ENCODE measurements at places on chromosomes 3 and 15.

DNA sequence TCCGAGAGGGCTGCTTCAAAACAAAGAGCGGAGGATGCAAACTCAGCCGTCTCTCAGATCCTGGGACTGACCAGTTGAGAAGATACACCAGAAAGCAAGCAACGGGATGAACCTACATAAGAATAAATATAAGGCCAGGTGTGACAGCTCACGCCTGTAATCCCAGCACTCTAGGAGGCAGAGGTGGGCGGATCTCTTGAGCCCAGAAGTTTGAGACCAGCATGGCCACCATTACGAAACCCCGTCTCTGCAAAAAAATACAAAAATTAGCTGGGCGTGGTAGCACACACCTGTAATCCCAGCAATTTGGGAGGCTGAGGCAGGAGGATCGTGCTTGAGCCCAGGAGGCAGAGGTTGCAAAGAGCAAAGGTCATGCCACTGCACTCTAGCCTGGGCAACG lies 31.7 kb downstream of the RBPMS2 start:
- DNase-seq = no peak

GRCh38 chr3:32469151-32469874 lies 33.3 kb downstream of the CMTM6 start:
- no peak for DNase-seq

GRCh38 chr15:40906991-40907802 lies 12.9 kb downstream of the VPS18 start:
- no peak for DNase-seq

DNA sequence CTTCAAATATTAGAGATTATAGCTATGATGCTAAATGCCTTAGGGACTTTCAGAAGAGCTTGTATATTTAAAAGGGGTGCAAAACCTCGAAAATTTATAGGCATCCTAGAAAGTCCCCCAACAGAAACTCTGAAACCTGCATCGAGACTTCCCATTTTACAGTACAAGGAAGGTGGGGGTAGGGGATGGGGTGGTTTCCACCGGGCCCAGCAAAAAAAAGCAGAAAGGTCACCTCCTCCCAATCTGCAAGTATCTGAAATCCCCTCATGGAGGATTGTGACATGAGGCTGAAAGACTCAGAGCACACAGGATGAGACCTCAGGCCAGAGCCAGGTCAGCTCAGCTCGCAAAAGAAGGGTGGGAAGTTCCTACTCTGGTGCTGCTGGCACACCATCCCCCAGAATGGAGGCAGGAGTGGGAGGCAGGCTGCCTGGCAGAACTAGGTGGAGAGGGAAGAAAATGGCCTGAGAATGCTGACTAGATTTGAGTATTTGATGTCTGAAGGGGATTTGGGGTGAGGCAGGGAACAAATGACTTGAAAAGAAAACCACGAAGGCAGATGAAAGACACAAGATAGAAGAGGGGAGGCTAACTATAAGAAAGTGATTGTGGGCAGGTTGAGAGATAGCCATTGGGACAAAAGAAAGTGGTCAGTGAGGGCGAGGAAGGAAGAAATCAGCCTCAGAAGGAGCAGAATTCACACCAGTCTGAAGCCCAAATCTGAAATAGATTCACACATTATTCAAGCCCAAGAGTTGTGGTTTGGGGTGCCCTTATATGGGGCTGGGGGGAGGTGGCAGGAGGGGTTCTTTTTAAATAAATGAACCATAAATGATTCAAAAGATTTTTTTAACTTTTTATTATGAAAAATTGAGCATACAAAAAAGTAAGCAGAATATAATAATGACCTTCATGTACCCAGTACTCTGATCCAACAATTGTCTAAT lies 22.5 kb upstream of the TSC22D2 start:
- no peak for DNase-seq

GRCh38 chr3:126852511-126852910 lies 130.4 kb upstream of the PLXNA1 start:
- DNase-seq = no peak
